Left lung (tissue), 14 donors: ENCODE measurements at places on chromosomes 3 and 15. TPM values are rescaled to one million over a fixed set of nuclear protein-coding genes. Genes with fewer than 3 reads are reported as not detected.

GRCh38 chr3:56855856-56856512 lies 54.2 kb upstream of the ARHGEF3 start:
- no peaks in the 10 kb centered on the region for H3K36me3 ChIP-seq
- no peaks in the 10 kb centered on the region for H3K4me1 ChIP-seq
- no peak overlapping the region for H3K27ac ChIP-seq
- no peak overlapping the region for H3K4me3 ChIP-seq

DNA sequence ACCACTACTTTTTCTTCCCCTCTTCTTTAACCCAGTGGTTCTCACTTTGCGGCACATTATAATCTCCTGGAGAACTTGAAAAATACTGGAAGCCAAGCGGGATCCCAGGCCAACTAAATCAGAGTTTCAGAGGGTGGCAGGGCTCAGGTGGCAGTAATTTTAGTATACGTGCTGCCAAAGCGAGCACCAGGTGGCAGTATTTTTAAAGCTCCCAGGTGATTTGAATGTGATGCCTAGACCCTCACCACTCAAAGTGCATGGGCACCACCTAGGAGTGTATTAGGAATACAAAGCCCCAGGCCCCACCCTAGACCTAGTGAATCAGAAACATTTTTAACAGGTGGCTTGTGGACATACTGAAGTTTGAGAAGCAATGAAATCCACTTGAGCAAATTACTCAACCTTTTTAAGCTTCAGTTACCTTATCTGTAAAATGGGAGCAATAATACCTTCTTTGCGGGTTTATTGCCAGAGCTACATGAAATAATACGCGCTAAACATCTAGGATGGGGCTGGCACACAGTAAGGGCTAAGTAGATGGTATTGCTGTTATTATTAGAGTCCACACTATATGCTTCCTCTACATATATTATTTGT lies 8.3 kb downstream of the B3GALNT1 start:
- no peak for DNase-seq
- no peaks in the 10 kb centered on the region for H3K4me1 ChIP-seq
- H3K4me3 ChIP-seq: no peak overlapping the region
- no peak overlapping the region for H3K27ac ChIP-seq
- no peaks in the 10 kb centered on the region for H3K36me3 ChIP-seq

- no peaks in the 10 kb centered on the region for H3K4me1 ChIP-seq
- DNase-seq: no peak
- no peaks in the 10 kb centered on the region for H3K36me3 ChIP-seq
- no peak overlapping the region for H3K4me3 ChIP-seq
- H3K27ac ChIP-seq: no peak overlapping the region
Measured at GRCh38 chr3:20394243-20394642, 208.2 kb upstream of the SGO1 start.

- no peaks in the 10 kb centered on the region for H3K36me3 ChIP-seq
- H3K4me3 ChIP-seq: no peak overlapping the region
- no peak for DNase-seq
- no peaks in the 10 kb centered on the region for H3K27me3 ChIP-seq
- H3K27ac ChIP-seq: no peak overlapping the region
Measured at GRCh38 chr3:5093731-5094130, 28.4 kb upstream of the ARL8B start.

Gene C3orf85
- not detected for polyA plus RNA-seq

Gene CLDN11
- 8.2 TPM for polyA plus RNA-seq

Gene SNUPN
- 28.0 TPM for polyA plus RNA-seq

Gene DNAH12
- 10.4 TPM for polyA plus RNA-seq
